ENCODE measurements at places on chromosomes 6 and 20.
A peak's percentile ranks its signal among the peaks of the same experiment; 100 is the strongest.

DNA sequence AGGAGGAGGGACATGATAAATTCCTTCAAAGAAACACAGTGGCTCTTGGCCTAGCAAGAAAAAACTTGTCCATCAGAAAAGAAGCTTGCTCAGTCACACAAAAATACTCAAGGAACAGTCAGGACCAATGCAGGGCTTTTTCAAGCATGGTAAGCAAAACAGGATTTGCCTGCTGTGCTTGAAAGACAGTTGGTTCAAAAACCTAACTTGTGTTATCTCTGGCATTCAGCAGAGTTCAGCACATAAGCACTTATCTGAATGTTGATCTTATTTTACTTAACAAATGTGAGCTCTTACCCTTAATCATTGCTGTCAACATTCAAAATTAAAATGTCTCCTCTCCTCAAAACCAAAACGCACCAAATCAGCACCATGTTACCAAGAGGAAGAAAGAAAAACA is 38.3 kb downstream of the ATG5 start:
- no peak for DNase-seq

DNA sequence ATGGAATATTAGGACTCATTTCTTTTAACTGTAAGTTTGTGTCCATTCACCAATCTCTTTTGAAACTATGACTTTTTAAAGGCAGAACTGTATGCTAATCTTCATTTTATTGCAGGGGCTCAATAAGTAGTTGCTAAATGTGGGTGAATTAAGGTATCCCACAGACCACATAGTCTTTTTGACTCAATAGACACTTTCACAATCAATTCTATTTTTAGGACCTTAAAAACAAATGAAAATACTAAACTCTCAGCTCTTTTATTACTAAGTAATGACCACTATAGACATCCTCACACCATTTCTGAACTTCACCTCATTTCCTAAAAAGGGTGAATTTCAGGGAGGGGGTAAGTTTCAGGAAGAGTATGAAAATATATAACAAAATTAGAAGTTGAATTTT is 106.8 kb upstream of the BEND6 start:
- DNase-seq = no peak

DNA sequence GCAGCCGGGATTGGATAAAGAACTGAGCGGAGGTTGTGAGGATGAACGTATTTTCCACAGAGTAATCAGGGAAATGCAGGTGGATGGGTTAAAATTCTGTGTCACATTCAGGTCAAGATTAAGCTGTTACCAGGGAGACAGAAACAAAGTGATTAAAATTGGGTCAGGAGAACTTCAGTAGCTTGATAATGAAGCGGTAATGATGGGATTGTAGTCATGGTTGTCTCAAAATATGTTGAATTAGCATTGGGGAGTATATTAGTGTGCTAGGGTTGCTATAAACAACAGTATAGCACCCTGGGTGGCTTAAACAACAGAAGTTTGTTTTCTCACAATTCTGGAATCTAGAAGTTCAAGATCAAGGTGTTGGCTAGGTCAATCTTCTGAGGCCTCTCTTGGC is 155.5 kb downstream of the GJA1 start:
- DNase-seq = no peak

GRCh38 chr20:10547276-10548114 is 112.4 kb downstream of the SLX4IP start:
- DNase-seq = no peak

DNA sequence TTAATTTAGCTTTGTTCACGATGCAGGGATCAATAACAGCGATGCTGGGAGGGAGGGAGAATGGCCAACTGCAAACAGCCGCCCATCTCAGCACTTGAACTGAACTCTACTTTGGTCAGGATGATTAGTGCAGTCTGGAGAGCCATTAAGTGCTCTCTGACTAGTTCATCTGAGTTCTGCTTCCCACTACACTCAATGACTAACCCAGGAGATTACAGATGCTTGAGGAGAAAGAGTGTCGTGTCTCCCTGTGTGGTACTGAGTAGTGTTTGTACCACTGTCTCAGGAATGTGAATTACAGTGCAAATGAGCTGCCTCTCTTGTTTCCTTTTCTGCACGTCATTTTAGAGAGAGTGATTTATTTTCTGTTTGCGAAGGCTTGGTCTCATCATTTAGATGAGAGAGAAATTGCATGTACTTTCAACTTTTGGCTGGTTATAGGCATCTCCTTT is 23.5 kb downstream of the CARMIL1 start:
- DNase-seq = no peak

- DNase-seq = no peak
Observed at GRCh38 chr20:34951252-34951651, 4.4 kb downstream of the GSS start.

GRCh38 chr20:23602241-23602640 is 3.5 kb downstream of the CST9 start:
- DNase-seq = no peak

DNA sequence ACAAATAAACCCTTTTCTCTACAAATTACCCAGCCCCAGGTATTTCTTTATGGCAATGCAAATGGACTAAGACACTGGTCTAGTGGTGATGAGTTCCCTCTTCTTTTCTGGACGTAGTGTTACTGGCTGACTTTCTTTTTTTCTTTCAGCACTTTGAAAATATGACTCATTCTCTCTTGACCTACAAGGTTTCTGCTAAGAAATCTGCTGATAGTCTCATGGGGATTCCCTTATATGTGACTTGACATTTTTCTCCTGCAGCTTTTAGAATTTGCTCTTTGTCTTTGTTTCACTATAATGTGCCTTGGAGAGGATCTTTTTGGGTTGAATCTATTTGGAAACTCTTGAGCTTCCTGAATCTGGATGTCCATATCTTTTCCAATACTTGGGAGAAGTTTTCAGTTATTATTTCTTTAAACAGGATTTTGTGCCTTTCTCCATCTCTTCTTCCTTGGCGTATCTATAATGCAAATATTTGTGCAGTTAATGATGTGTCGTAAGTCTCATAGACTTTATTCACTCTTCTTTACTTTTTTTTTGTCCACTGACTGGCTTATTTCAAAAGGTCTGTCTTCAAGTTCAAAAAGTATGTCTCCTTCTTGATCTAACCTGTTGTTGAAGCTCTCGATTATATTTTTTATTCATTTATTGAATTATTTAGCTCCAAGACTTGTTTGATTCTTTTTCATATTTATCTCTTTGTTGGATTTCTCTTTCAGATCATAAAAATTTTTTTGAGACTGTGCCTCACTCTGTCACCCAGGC is 42.2 kb upstream of the TPD52L1 start:
- no peak for DNase-seq

DNA sequence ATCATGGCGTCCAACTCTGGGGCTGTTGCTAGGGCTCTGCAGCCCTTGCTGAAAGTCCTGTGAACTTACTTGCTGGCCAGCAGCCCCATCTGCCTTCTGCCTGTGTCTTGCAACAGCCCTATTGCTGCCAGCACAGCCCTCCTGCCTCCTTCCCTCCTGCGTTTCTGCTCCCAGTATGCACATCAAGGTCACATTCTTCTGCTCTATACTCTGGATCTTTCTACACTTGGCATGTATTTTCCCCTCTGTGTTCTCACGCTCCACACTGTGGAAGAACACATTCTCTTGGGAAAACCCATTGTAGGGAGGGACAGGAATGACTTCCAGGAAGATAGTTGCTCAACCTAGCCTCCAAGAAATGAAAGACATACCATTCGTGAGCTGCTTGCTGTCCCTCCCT is 80.9 kb upstream of the PHACTR2 start:
- no peak for DNase-seq

GRCh38 chr6:5205877-5206850 is 54.6 kb downstream of the LYRM4 start:
- DNase-seq = no peak

DNA sequence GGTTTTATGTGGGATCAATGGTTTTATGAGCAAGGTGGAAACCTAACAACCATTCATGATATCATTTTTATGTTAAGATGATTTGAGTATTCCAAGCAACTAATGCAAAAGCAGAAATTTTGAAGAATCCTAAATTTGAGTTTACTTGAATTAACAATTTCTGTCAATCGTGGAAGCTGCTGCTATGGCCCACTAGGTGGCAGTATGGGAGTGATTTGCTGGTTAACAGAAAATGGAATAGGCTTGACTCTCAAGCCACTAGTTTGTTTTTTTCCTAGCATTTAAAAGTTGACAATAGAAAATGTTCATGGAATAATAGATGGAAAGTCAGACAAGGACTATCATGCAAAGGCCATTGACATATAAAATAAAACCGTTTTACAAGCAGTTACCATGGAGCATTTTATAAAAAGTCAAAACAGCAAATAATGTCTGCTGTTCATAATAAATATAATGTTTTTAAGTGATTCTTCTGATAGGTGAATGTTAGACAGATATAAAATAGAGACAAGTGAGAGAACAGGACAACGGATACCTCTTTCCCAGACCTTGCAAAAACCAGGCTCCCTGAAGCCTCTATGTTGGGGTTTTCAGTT is 43.0 kb upstream of the TMEM200A start:
- peak; percentile 56 for DNase-seq

DNA sequence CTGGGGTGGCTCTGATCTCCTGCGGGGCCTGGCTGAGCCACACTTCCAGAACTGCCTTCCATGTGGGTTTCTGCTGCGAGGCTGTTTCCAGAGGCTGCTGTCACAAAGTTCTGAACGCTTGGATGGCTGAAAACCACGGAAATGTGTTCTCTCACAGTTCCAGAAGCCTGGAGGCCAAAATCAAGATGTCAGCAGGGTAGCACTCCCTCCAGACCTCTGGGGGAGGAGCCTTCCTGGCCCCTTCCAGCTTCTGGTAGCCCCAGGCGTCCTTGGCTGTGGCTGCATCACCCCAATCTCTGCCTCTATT is 23.7 kb upstream of the BMP7 start:
- DNase-seq = no peak

DNA sequence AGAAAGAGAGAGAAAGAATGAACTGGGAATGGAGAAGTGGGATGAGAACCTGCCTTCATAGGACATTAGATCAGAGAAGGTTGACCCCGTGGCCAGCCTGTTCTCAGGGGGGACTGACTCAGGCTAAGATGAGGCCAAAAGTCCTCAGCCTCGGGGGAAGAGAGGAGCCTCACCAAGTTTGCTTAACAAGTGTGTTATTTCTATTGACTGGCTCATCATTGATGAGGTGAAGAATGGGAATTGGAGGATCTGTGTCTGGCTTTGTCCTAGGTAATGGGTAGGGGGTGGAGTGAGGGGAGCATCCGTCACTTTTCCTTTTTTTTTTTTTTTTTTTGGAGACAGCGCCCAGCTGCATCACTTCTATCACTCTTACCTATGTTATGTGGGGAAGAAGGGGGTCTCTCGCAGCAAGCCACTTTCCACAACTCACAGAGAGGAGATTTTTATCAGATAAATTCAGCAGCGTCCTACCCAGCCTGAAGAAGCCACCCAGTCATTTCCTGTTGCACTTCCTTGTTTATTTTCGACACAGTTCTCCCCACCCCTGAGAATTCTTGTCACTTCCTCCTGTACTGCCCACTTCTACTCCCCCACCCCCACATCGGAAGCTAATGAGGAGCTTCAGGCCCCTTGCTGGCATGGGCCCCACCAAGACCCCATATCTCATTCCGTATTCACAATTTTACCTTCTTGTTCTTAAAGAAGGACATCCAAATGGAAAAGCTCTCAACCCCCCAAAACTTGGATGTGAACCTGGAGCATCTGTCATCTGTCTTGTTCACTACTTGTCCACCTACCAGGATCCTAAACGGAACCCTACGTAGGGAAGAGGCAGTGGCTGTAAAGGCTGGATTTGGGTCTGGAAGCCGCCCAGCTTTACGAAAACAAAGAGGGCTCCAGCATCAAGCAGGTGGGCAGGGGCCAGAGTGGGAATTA is 2.8 kb upstream of the RNASET2 start:
- no peak for DNase-seq

- DNase-seq = no peak
Observed at GRCh38 chr6:159522877-159523547, 170.0 kb downstream of the SOD2 start.

GRCh38 chr20:2596673-2597279 is 55.7 kb upstream of the NOP56 start:
- no peak for DNase-seq

DNA sequence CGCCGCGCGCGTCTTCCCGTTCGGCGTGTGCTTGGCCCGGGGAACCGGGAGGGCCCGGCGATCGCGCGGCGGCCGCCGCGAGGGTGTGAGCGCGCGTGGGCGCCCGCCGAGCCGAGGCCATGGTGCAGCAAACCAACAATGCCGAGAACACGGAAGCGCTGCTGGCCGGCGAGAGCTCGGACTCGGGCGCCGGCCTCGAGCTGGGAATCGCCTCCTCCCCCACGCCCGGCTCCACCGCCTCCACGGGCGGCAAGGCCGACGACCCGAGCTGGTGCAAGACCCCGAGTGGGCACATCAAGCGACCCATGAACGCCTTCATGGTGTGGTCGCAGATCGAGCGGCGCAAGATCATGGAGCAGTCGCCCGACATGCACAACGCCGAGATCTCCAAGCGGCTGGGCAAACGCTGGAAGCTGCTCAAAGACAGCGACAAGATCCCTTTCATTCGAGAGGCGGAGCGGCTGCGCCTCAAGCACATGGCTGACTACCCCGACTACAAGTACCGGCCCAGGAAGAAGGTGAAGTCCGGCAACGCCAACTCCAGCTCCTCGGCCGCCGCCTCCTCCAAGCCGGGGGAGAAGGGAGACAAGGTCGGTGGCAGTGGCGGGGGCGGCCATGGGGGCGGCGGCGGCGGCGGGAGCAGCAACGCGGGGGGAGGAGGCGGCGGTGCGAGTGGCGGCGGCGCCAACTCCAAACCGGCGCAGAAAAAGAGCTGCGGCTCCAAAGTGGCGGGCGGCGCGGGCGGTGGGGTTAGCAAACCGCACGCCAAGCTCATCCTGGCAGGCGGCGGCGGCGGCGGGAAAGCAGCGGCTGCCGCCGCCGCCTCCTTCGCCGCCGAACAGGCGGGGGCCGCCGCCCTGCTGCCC is 1.1 kb downstream of the SOX4 start:
- DNase-seq = peak; percentile 42

- no peak for DNase-seq
Observed at GRCh38 chr6:36769183-36769675, 70.0 kb downstream of the CPNE5 start.

- no peak for DNase-seq
Observed at GRCh38 chr6:46756469-46757213, 9.9 kb downstream of the ANKRD66 start.

GRCh38 chr20:51374961-51375360 is 167.6 kb downstream of the NFATC2 start:
- no peak for DNase-seq

DNA sequence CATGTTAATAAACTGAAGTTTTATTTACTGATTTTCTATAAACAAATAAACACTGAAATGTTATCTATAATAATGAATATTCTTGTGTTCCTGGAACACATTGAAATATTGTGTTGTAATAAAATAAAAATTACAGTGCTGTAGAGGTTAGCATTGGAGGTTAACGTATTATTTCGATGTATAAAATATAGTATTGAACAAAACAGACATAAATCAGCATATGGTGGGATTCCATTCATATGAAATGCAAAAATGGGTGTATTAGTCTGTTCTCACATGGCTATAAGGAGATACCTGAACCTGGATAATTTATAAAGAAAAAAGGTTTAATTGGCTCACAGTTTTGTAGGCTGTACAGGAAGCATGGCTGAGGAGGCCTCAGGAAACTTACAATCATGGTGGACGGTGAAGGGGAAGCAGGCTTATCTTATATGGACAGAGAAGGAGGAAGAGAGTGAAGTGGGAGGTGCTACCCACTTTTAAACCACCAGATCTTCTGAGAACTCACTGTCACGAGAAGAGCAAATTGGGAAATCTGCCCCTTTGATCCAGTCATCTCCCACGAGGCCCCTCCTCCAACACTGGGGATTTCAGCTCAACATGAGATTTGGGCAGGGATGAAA is 24.6 kb upstream of the BMP6 start:
- DNase-seq = no peak
